Tibial nerve (tissue), 4 donors: ENCODE measurements at places on chromosomes 7 and 10. TPM values are rescaled to one million over a fixed set of nuclear protein-coding genes. Genes with fewer than 3 reads are reported as not detected.

DNA sequence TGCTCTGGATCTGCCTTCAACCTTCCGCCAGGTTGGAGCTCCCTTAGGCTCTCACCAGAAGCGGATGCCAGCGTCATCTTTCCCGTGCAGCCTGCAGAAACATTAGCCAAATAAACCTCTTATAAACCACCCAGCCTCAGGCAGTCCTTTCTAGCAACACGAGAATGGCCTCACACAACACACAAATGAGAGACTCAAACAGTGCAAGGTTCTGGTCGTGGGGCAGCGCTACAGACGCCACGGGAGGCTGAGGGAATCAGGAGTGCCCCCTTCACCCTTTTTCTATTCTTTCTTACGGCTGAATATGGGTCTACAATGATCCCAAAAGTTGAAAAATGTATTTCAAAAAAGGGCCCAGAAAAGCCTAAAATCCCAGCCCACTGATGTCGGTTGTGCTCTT, 96.4 kb downstream of the FOXL3 start:
- DNase-seq = no peak

DNA sequence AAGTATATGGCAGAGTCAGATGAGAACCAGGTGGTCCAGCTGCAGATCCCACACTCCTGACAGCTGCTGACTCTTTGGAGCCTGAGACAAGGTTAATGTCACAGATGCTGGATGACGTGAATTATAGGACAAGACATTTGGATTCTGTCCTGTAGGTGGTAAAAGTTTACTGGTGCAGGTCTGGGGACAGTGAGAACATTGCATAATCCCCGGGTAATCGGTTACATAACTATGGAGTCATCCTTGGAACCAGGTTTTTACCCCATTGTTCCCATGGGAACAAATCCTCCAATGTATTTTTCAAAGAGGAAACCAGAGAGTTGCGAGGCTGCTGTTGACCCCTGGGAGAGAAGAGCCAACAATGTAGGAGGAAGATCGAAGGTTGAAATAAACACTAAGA, 27.5 kb upstream of the ZCCHC24 start:
- DNase-seq = no peak

DNA sequence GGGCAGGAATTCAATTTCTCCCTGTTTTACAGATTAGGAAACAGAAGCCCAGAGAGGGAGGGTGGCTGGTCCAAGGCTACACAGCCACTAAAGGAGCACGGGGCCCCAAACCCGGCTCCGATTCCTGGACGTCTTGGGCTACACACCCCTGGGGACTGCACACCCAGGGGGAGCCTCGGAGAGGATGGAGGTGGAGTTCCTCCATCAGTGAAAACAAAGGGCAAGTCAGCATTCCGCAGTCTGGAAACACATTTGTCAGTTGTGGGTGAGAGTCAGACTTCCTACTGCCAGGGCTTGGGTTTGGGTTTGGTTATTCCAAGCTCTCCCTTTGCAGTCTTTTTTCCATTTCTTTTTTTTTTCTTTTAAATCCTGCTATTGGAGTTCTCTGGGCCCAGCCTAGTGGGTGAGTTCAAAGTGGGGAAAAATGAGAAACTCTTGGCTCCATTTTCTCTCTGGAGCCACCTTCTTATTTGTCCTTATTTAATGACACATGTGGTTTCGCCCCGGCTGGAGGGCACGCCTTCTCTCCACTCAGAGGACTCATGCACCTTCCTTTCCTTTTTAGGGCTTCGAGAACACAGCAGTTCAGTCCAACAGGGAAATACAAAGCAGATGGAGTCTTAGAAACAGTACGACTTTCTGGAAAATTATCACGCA, 59.9 kb upstream of the AQP1 start:
- DNase-seq = no peak

Gene TMEM270
- total RNA-seq = not detected
